GM12865 (cell line): ENCODE measurements at places on chromosomes 3 and 15.

DNA sequence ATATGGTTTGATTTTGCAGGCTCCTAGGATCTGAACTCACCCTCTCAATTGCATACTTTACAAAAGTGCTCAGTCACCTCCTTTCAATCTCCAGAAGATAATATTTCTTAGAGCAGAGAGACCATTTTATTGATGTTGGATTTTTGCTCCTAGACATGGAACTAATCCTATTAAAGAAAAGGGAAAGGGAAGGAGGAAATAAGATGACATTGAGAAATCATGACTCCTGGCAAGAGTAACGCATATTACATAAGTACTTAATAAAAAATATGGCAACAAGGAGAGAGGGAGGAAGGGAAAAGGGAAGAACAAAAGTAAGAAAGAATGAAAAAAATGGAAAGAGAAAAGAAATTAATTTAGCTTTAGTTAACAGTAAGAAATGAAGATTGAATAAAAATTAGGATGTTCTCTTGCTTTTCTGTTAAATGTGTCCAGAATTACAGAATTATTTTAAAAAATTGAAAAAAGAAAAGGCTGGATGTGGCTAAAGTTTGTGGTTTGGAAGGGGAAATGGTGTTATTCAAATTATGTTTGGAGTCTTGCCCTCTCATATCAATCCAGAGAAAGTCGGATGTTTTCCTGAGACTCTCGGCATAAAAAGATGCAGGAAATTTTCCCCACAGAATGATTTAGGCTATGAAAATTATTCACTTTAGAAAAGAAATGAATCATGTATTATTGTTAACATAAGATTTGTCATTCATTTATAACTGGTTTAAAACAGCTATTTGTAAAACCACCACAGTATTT lies 474.0 kb downstream of the FGF12 start:
- no peak for DNase-seq

DNA sequence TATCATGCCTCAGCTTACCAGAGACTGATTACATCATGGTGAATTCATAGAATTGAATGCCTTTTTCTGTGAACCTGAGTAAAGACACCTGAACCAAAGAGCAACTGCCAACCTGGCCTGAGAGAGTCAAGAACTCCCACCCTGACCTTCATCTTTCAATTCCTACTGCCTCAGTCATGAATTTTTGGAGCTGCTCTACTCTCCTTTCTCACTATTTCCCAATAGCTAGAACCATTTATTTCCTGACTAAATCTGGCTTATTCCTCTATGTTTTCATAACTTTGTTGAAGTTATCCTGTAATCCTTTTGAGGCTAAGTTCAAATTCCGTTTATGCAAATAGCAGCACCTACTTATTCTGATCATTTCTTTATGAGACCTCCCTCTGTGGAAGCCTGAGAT lies 712.4 kb upstream of the UBE2E2 start:
- no peak for DNase-seq

DNA sequence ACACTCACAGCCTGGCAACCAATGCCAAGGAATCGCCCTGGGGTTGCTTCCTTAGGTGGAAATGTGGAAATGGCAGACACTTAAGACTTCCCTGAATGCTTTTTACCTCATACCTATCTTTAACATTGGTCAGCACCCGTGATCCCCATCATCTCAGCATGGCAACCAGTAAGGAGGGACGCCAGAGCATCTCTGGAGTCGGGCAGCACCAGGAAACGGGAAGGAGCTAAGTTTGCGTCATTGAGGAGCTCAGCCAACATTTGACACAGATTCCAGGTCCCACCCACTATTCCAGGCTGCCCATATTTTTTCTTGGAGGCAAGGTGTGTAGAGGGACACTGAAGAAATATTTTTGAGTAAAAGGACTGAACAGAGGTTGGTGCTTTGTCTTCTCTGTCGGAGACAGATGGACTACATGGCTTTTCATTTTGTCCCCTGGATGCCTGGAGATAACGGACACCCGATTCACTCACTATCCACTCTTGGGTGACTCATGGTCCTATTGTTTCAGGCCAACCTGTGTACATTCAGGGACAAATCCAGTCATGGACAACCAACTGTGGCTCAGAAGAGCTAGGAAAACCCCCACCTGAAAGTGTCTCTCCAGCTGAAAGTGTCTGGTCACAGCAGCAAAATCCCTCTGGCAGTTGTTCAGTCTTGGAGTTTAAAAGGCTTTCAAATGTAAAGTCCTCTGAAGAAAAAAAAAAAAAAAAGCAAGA lies 70.4 kb upstream of the OXTR start:
- DNase-seq: no peak

GRCh38 chr3:184156522-184156955 lies 1.4 kb downstream of the DVL3 start:
- no peak for DNase-seq

DNA sequence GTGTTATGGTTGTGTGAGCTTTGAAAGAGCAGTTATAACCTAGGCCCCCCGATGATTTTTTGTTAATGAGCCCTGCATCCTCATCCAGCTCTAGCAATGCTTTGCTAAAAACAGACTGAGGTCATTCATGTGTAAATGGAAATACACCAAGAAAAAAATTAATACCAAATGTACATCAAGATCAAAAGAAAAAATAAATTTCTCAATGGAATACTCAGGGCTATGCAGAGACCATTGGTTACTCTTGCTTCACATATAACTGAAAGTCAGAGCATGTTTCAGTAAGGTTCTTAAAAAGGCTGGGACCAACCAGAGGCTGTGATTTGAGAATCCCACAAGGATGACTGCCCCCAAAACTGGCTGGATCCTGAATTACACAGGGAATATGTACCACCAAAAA lies 48.0 kb downstream of the ARHGAP31 start:
- DNase-seq: no peak

- DNase-seq: no peak
Observed at GRCh38 chr3:129211772-129212171, 28.1 kb upstream of the CNBP start.

DNA sequence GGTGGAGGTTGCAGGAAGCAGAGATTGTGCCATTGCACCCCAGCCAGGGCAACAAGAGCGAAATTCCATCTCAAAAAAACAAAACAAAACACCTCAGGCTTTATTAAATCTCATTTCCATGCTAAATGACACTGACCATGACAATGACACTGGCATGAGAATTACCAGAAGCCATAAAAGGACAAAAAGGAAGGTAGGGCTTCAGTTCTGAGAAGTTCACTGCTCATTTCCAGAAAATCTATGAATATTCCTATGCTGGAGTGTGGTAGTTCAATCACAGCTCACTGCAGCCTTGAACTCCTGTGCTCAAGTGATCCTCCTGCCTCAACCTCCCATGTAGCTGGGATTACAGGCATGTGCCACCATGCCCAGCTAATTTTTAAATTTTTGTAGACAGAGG lies 44.7 kb downstream of the PCNP start:
- no peak for DNase-seq

- no peak for DNase-seq
Observed at GRCh38 chr3:195198426-195199346, 72.3 kb downstream of the XXYLT1 start.

GRCh38 chr15:40953713-40954074 lies 423 bp downstream of the CHAC1 start:
- no peak for DNase-seq

DNA sequence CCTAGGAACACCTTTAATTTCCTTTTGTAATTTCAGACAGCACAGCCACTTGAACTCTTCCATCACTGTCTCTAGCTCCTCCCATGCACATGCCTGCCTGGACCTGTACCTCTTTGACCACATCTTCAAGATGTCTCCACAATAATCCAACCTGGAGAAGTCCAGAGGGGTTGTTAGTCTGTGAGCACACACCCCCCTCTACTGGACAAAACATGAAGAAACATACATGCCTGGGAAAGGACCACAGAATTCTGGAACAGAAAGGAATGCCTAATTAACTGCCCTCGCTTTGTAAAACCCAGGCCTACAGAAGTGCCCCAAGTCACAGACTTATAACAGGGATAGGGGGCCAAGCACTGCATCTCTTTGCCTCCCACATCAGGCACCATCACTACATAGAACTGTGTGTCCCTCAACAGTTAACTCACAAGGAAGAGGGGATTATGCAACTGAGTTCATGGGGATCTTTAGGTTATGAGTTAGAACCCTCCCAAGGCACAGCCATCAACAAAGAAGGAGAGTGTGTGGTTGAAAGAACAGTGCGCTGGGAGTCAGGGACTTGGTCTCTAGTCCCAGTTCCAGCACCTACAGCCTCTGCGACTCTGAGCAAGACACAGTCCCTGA lies 61.7 kb downstream of the FMN1 start:
- DNase-seq: peak; percentile 31

DNA sequence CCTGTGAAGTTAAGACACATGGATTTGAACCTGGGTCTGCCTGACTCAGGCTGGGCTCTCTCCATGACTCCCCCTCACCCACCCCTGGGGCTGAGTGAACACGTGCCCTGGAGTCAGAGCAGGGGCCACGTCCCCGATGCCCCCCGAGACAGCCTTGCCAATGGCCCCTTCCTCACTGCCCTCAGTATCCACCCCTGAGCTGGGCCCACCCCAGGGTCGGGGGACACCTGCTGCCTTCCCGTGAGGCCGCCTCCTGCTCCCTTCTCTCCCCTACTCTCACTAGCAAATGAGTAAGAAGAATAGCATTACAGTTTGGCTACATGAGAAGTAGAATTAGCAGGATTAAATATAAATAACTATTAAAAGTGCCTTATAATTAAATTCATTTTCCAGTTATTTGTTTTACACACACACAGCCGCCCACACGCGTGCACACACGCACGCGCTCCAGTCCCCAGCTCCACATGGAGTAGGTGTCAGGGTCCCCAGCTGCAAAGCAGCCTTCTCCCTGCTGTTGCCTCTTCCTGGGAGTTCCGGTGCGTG lies 117.4 kb upstream of the LINGO1 start:
- no peak for DNase-seq

DNA sequence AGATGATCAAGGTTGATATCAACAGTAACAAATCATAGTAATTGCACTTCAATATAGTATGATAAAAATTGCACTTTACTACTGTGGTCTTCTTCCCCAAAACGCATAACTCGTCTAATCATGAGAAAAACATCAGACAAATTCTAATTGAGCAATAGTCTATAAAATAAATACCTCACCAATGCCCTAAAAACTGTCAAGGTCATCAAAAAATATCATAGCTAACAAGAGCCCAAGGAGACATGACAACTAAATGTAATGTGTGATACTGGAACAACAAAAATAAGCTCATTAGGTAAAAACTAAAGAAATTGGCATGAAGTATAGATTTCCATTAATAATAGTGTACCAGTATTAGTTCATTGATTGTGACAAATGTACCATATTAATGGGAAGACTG lies 85.6 kb upstream of the LRRC3B start:
- DNase-seq: no peak

GRCh38 chr15:101424984-101425383 lies 64.5 kb downstream of the PCSK6 start:
- no peak for DNase-seq

DNA sequence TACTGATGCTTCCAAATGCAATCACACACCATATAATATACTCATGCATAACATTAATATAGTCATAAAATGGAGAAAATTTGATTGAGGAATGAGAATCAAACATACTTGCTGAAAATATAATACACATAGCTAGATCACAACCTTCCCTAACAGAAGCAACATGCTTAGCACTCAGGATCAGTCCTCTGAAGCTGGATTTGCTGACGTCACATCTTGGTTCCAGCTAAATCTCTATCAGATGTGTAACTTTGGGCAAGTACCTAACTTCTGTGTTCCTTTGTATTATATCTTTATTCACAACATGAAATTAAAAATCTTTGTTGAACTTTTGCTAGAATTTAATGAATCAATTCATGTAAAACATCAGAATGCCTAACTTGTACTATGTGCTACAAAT lies 263.5 kb downstream of the ZNF385D start:
- DNase-seq: no peak

- no peak for DNase-seq
Observed at GRCh38 chr15:42723068-42723467, 13.9 kb downstream of the CDAN1 start.

GRCh38 chr3:186888569-186888968 lies 41.8 kb upstream of the ST6GAL1 start:
- DNase-seq: no peak

DNA sequence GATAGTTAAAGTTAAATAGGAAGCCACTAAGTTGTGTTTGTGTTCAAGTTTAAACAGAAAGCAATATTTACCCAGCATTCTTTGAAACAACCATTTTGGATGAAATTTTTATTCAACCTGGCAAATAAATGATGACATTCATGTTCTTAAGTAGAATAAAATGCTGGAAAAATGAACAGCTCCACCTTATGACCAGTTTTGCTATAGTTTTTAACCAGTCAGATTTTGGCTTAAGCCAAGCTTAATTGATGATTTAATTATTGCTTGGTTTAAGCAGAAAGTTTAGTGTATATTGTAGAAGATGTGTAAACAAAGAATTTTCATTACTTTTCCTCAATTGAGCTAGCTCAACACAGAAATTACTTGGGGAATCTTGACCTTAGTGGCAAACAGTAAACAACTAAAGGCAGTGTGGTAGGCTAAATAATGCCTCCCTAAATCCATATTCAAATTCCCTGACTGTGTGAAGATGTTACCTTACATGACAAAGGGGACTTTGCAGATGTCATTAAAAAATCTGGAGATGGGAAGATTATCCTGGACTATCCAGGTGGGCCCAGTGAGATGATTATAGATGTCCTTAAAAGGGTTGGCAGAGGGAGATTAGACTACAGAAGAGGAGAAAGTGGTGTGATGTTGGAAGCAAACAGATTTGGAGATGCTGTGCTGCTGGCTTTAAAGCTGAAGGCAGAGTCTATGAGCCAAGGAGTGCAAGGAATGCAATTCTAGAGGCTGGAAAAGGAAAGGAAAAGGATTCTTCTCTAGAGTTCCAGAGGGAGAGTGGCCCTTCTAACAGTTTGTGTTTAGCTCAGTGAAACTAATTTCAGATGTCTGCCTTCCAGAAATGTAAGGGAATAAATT lies 448.6 kb upstream of the GOLIM4 start:
- no peak for DNase-seq

DNA sequence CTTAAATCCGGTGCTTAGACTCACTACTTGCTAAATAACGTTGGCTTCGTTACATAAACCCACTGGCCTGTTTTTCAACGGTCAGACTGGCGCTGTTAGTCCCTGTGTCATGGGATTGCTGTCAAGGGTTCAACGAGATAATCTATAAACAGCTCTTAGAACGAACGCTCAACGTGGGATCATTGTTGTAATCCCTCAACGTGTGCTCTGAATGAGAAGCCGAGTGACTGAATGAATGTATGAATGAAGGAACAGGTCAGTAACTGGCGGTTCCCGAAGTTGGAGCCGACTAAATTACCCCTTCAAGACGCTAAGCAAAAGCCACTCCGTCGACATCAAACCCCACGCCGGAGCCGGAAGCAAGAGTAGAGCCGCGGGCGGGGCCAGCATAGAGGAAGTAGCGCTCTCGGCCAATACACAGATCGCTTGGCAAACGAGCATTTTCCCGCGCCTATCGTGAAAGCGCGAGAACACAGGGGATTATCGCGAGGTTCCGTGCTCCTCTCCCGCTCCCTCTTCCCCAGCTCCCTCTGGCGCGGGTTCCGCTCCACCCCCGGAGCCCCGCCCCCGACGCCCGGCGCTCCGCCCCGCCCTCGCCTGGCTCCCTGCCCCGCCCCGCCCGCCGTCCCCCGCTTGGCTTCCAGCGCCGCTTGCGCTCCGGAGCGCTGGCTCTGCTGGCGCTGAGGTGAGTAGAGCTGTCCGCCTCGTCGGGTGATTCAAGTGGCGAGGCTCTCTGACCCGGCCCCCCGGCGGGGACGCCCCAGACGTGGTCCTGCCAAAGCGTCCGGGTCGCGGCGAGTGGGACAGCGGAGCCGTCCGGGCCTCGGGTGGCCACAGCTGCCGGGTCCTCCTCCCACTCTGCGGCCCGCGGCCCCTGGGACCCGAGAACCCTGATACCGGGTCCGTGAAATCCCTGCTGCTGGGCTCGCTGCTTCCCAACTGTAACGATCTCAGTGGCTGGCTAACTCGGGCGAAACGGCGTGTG lies at the start of gene LRRC28:
Gene LRRC28 (plus strand): TSS at position 625 of the 985 bp plus-strand sequence. CDS start 4,477 bp downstream, outside the sequence.
- peak; percentile 99 for DNase-seq
